ENCODE measurements at places on chromosomes 3 and 15.

DNA sequence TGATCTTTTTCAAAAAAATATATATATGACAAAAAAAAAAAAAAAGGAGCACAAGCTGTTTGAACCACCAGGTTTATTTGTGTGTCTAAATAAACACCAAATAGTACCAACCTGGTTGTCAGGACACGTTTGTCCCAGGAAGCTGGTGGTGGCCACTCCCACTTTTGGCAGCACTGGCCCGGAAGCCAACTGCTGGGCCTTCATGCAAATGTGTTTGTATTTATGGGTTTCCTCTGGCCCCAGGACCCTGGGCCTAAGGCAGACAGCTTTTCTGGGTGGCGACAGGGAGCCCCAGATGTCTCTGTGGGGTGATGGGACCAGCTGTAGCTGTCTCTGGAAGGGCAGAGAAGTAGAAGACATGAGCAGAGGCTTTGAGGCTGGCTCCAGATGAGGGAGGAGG is 31.6 kb downstream of the PRKCD start:
- no peak for DNase-seq

- DNase-seq: no peak
Observed at GRCh38 chr15:57312318-57313133, 63.8 kb upstream of the CGNL1 start.

GRCh38 chr15:61339516-61339915 is 110.4 kb upstream of the RORA start:
- DNase-seq: no peak

- no peak for DNase-seq
Observed at GRCh38 chr3:36095238-36095637, 285.1 kb upstream of the STAC start.

DNA sequence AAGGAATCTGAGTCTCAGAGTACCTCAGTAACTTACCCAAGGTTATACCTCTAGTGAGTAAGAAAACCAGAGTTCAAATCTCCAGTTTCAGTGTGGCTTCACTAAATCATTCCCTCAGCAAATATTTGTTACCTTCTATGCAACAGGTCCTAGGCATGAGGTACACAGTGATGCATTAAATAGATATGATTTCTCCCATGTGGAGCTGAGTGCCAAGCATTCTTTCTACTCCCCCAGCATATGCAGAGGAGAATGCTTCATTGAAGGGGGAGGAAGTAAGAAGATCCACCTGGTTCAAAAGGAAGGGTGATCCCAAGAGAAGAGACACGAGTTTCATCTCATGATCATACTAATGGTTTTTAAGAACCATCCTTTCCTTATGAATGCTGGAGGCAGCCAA is 6.8 kb upstream of the MTHFS start:
- DNase-seq: no peak

GRCh38 chr3:194132465-194133286 is 3.3 kb upstream of the HES1 start:
- no peak for DNase-seq
